H1 (cell line): ENCODE measurements at places on chromosomes 5 and 9. TPM values are rescaled to one million over a fixed set of nuclear protein-coding genes. Genes with fewer than 3 reads are reported as not detected.

GRCh38 chr9:106857811-106858470 lies 5.0 kb upstream of the ZNF462 start:
- H3K36me3 ChIP-seq: no peaks in the 10 kb centered on the region
- no peak overlapping the region for H3K27ac ChIP-seq
- H3K4me1 ChIP-seq: no peaks in the 10 kb centered on the region
- 0 out of 2 replicates have a peak overlapping the region, but pooled peaks have one; percentile 98 for H3K4me3 ChIP-seq
- DNase-seq: no peak
- no peaks in the 10 kb centered on the region for H3K27me3 ChIP-seq

- no peaks in the 10 kb centered on the region for H3K36me3 ChIP-seq
- H3K27me3 ChIP-seq: no peaks in the 10 kb centered on the region
- no peak overlapping the region for H3K4me3 ChIP-seq
- no peak overlapping the region for H3K27ac ChIP-seq
- H3K4me1 ChIP-seq: no peaks in the 10 kb centered on the region
These were observed 283.9 kb downstream of the SPOCK1 start for GRCh38 chr5:137215261-137215660.

DNA sequence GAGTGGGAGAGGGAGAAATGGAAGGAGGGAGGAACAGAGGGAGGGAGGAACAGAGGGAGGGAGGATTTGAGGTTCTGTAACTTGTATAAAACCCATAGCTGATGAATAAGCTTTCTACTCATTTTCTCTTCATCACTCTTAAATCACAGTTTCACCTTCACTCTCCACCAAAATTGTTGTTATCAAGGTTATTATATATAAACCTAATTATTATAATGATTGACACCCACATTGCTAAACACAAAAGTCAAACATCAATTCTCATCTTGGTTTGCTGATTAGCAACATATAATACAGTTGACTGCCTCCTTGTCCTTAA lies 229.0 kb upstream of the PAPPA start:
- H3K36me3 ChIP-seq: no peaks in the 10 kb centered on the region
- H3K4me1 ChIP-seq: no peaks in the 10 kb centered on the region
- DNase-seq: no peak
- no peak overlapping the region for H3K4me3 ChIP-seq
- H3K27ac ChIP-seq: no peak overlapping the region
- H3K27me3 ChIP-seq: no peaks in the 10 kb centered on the region

GRCh38 chr9:93645149-93645889 lies 68.9 kb downstream of the PHF2 start:
- H3K36me3 ChIP-seq: peaks cover 3% of the 10 kb centered on the region; the same call in 1 of the 2 replicates
- no peaks in the 10 kb centered on the region for H3K4me1 ChIP-seq
- no peaks in the 10 kb centered on the region for H3K27me3 ChIP-seq
- DNase-seq: no peak
- no peak overlapping the region; the same call in 1 of the 2 replicates for H3K27ac ChIP-seq

- DNase-seq: no peak
- H3K4me1 ChIP-seq: peaks cover 9% of the 10 kb centered on the region
- H3K27ac ChIP-seq: no peak overlapping the region
- H3K36me3 ChIP-seq: no peaks in the 10 kb centered on the region
These were observed 2.0 kb upstream of the PCDH12 start for GRCh38 chr5:141960018-141960417.

- no peaks in the 10 kb centered on the region for H3K4me1 ChIP-seq
- H3K27me3 ChIP-seq: no peaks in the 10 kb centered on the region
- no peak for DNase-seq
- H3K36me3 ChIP-seq: no peaks in the 10 kb centered on the region
These were observed 786.5 kb downstream of the TAF11L14 start for GRCh38 chr5:18420711-18421110.

GRCh38 chr9:133892193-133892920 lies 99.8 kb downstream of the VAV2 start:
- H3K4me3 ChIP-seq: no peak overlapping the region
- H3K36me3 ChIP-seq: no peaks in the 10 kb centered on the region
- peaks cover 12% of the 10 kb centered on the region for H3K4me1 ChIP-seq
- no peak for DNase-seq
- no peak overlapping the region for H3K27ac ChIP-seq

GRCh38 chr9:526904-527591 lies 312.4 kb downstream of the DOCK8 start:
- no peak overlapping the region for H3K4me3 ChIP-seq
- H3K27ac ChIP-seq: no peak overlapping the region
- no peaks in the 10 kb centered on the region for H3K36me3 ChIP-seq
- H3K27me3 ChIP-seq: no peaks in the 10 kb centered on the region

DNA sequence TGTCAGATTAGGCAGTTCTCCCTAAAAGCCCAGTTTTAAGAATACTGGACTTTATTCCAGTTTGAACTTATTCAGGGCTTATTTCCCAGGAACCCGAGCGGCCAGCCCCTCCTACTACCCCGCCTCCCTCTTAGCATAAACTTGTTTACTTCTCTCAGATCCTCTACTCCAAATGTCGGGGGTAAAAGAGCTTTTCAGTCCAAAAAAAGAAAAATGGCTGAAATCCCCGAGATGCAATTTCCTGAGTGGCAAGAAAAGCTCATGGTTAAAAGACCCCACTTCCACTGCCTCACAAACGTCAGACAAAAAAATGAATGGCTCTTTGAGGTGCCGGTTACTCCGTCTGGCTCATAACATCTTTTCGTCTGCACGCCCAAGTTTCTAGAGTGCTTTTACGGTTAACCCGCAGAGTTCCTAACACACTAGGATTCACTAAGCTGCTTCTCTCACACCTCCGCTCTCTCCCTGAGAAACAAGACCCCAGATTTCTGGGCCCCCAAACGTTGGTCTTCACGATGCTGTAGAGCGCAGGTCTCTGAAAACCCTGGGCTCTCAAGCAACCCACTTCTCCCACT lies 402 bp downstream of the BRD8 start:
- H3K4me1 ChIP-seq: no peaks in the 10 kb centered on the region
- DNase-seq: no peak
- peaks cover 19% of the 10 kb centered on the region for H3K36me3 ChIP-seq
- H3K27ac ChIP-seq: peak overlapping the region; percentile 91
- H3K4me3 ChIP-seq: peak overlapping the region; percentile 95
- no peaks in the 10 kb centered on the region for H3K27me3 ChIP-seq

DNA sequence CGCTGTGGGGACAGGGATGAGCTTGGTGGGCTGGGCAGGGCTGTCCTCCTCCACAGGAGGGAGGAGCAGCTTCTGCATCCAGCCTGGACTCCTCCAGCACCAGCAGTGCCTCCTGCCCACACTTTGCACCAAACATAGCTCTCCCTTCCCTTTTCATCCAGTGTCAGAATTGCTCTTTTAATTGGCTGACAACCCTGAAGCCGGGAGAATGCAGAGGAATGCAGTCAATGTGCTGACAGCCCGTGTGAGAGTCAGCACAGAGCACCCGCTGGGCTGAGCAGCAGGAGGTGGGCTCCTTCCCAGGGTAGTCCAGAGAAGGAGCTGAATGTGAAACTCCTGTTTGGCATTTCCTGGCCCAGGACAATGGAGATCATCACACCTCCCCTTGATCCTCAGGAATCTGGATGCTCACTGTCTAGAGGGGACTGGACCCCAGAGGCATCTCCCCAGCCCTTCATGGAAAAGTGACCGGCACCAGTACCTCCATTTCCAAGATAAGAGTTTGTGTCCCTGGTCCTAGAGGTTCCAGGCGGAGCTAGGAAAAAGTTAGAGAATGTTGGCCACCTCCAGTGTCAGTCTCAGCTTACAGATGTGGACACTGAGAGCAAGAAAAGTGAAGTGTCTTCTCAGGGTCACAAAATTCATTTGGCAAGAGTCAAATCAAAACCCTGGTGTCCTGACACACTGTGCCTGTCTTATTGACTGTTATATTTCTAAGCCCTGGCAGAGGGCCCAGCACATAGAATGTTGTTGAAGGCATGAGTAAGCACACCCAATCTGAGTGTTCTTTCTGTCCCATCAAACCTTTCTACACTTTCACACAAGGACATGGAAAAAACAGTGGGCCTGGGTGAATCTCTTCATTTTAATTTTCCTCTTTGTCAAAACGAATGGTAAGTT lies 202.1 kb downstream of the SNX18 start:
- DNase-seq: peak; percentile 61
- no peak overlapping the region for H3K4me3 ChIP-seq
- no peak overlapping the region for H3K27ac ChIP-seq

DNA sequence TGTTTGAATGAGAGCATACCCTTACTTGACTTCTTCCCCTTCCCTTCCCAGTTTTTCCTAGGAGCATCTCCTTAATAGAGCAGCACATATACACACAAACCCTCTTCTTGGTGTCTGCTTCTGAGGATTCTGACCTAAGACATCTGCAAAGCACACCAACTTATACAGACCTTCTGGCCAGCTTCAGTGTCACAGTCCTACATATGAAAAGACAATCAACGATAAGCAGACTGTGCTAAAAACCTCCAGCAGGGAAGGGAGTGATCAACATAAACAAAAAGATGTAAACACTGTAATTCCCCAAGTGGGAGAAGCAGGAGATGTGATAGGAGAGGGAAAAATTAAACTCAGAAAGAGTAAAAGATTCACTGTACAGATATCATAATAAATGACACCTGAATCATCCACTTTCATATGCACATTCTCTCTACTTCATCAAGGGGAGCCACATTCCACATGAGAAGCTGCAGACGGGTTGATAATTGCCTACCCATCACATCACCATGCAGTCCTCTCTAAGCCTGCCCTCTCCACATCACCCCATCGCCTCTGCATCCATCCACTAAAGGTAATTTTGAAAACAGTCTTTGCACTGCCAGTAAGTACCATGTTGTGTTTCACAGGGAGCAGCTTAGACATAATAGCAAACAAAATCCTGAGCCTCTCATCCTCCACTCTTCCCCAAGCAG lies 13.0 kb downstream of the APBA1 start:
- no peak overlapping the region for H3K4me3 ChIP-seq
- no peak for DNase-seq
- no peaks in the 10 kb centered on the region for H3K36me3 ChIP-seq
- H3K27ac ChIP-seq: no peak overlapping the region

DNA sequence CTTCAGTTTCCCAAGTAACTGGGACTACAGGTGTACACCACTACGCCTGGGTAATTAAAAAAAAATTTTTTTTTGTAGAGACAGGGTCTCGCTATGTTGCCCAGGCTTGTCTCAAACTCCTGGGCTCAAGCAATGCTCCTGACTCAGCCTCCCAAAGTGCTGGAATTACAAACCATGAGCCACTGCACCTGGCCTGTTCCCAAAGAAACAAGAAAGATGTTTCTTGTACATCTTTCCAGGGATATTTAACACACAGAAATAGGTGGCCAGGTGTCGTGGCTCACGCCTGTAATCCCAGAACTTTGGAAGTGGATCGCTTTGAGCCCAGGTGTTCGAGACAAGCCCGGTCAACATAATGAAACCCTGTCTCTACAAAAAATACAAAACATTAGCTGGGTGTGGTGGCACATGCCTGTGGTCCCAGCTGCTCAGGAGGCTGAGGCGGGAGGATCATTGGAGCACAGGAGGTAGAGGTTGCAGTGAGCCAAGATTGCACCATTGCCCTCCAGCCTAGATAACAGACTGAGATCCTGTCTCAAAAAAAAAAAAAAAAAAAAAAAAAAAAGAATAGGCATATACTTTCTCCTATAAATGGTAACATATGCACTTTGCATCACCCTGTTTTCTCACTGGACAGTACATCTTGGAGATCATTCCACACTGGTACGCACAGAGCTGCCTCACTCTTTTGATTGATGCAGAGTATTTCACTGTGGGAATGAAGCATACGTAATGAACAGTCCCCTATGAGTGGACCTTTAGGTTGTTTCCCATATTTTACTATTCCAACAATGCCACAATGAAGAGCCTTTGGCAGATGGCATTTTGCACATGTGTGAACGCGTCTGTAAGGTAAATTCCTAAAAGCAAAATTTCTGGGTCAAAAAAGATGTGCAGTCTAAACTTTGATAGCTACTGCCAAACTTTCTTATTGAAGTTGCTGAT lies 2.0 kb upstream of the GRHPR start:
- no peak overlapping the region for H3K4me3 ChIP-seq
- H3K27me3 ChIP-seq: no peaks in the 10 kb centered on the region
- DNase-seq: no peak
- H3K4me1 ChIP-seq: peaks cover 8% of the 10 kb centered on the region
- no peak overlapping the region for H3K27ac ChIP-seq

DNA sequence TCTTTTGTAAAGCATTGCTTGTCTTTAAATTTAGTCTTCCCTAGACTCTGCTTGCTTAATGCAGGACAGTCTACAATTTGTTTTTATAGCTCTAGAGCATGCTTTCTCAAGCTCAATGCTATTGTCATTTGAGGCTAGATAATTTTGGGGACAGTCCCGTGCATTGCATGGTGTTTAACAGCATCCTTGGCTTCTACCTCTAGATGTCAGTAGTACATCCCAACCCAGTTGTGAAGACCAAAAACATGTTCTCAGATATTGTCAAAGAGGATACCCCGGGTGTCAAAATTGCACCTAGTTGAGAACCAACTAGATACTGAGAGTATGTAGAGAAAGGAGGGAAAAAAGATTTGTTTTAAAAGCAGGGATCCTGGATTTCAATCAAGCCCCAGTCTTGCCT lies 277.5 kb downstream of the CEMIP2 start:
- DNase-seq: no peak
- H3K27ac ChIP-seq: no peak overlapping the region
- no peaks in the 10 kb centered on the region for H3K36me3 ChIP-seq
- H3K4me3 ChIP-seq: no peak overlapping the region

GRCh38 chr5:93890657-93891056 lies 149.3 kb upstream of the POU5F2 start:
- H3K36me3 ChIP-seq: no peaks in the 10 kb centered on the region
- H3K4me3 ChIP-seq: no peak overlapping the region
- DNase-seq: no peak
- H3K27me3 ChIP-seq: no peaks in the 10 kb centered on the region
- H3K27ac ChIP-seq: no peak overlapping the region
- H3K4me1 ChIP-seq: no peaks in the 10 kb centered on the region

DNA sequence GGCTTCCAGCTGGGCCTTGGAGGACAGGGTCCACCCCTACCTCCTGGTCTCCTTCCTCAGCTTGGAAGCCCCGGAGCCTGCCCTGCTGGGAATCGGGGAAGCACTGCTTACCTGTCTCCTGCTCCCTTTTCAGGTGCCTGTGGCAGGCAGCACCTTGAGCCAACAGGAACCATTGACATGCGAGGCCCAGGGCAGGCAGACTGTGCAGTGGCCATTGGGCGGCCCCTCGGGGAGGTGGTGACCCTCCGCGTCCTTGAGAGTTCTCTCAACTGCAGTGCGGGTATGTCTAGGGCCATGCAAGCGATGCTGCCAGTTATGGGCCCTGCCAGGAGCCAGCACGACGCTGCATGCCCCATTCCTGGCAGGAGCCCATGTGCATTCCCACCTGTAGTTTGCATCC lies 3.8 kb upstream of the CACFD1 start:
- no peak for DNase-seq
- peaks cover 2% of the 10 kb centered on the region for H3K4me1 ChIP-seq
- no peaks in the 10 kb centered on the region for H3K36me3 ChIP-seq
- H3K27me3 ChIP-seq: no peaks in the 10 kb centered on the region; the same call in none of the 2 replicates

SOWAHA gene
- total RNA-seq: 0.09 and 0.10 TPM in 2 replicates

CHSY3 gene
- 1.4 and 1.8 TPM in 2 replicates for total RNA-seq

PDCD1LG2 gene
- not detected in 2 replicates for total RNA-seq

GRIN1 gene
- total RNA-seq: 2.1 TPM in 2 replicates

EDIL3 gene
- 41.7 and 47.2 TPM in 2 replicates for total RNA-seq

GPR151 gene
- total RNA-seq: not detected in 2 replicates

HIGD2A gene
- total RNA-seq: 95.5 and 104 TPM in 2 replicates
